ENCODE measurements at places on chromosomes 1 and 21.

GRCh38 chr1:86138746-86139145 is 17.8 kb downstream of the COL24A1 start:
- DNase-seq = no peak

- no peak for DNase-seq
These were observed 103.3 kb upstream of the DEPDC1 start for GRCh38 chr1:68600049-68600661.

GRCh38 chr1:12539705-12540579 is 78.1 kb downstream of the DHRS3 start:
- no peak for DNase-seq

DNA sequence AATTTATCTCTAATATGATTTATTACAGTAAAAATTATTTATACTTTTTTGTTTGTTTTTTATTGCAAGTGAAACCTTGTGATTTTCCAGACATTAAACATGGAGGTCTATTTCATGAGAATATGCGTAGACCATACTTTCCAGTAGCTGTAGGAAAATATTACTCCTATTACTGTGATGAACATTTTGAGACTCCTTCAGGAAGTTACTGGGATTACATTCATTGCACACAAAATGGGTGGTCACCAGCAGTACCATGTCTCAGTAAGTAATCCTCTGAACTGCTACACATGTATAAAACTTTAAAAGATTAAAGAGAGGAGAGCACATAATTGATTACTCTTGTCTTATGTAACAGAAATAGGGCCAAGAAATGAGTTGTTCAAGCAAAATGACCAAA is 4.5 kb downstream of the CFHR3 start:
- no peak for DNase-seq

- DNase-seq = no peak
These were observed 4.0 kb upstream of the TRIM11 start for GRCh38 chr1:228410671-228411070.

DNA sequence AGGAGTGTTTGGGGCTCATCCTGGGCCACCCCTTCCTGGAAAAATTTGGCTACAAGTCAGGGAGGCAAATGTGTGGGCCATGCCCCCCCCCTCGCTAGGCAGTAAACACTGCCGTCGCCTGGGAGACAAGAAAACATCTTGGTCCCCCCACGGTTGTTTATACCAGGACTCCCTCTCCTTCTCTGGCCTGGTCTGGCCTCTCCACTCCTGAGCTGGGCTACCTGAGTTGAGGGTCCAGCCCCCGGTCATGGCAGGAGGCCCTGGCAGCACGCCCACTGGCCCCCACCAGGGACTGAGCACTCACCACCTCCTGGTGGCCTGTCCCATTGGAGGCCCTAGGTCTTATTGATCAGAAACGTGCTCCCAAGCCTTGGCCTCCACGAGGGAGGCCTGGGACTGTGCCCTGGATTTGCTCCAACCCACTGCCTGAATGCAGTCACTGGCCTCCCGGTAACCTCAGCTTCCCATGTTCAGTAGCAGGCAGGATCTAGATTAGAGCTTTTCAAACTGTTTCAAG is 15.8 kb downstream of the KCNQ4 start:
- DNase-seq = no peak

GRCh38 chr1:94998114-94998513 is 71.2 kb upstream of the CNN3 start:
- DNase-seq = no peak

DNA sequence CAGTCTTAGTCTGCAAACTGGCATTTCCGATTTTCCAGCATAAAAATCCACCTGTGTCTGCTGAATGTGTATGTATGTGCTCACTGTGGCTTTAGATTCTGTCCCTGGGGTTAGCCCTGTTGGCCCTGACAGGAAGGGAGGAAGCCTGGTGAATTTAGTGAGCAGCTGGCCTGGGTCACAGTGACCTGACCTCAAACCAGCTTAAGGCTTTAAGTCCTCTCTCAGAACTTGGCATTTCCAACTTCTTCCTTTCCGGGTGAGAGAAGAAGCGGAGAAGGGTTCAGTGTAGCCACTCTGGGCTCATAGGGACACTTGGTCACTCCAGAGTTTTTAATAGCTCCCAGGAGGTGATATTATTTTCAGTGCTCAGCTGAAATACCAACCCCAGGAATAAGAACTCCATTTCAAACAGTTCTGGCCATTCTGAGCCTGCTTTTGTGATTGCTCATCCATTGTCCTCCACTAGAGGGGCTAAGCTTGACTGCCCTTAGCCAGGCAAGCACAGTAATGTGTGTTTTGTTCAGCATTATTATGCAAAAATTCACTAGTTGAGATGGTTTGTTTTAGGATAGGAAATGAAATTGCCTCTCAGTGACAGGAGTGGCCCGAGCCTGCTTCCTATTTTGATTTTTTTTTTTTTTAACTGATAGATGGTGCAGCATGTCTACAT is 2.5 kb upstream of the OLFML3 start:
- DNase-seq = no peak

DNA sequence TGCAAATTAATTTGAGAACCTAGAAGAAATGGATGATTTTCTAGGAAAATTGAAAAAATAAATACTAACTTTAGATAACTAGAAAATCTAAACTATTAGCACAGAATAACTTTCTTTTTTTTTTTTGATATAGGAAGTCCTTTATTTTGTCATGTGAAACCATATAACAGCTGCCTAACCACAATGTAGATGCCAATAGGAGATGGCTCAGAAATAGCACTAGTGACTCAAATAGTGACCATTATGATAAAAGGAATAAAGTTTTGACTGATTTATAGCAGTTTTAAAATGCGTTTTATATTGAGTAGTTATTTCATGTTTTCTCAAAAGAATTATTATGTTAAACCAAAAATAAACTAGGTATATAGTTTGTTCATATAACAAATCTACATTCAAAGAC is 158.0 kb upstream of the CACYBP start:
- DNase-seq = no peak

DNA sequence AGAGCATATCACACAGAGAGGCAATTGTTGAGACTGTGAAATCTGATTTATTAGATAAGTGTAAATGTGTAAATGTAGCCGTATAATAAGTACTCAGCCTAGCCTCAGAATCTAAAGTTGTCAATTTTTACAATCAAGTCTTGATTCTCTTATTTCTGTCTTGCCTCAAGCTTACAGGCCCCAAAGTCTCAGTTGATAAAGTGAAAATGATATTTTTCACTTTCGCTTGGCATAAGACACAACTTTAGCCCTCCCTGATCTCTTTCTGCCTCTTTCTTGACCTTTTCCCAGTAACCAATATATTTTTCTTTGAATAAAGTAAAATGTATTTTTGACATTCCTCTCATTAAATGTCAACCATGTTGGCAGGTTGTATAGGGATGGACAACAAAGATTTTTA is 10.7 kb downstream of the CD5L start:
- DNase-seq = no peak

- DNase-seq = no peak
These were observed 17.4 kb upstream of the SLC6A9 start for GRCh38 chr1:44048532-44049215.

GRCh38 chr1:3630914-3631313 is 6.1 kb downstream of the TPRG1L start:
- DNase-seq = no peak

- no peak for DNase-seq
These were observed 125.5 kb downstream of the CHRM3 start for GRCh38 chr1:239511875-239512274.

GRCh38 chr21:31599563-31599962 is 59.9 kb upstream of the SOD1 start:
- DNase-seq = no peak

GRCh38 chr1:22889213-22889827 is 83.3 kb downstream of the LACTBL1 start:
- DNase-seq = no peak

DNA sequence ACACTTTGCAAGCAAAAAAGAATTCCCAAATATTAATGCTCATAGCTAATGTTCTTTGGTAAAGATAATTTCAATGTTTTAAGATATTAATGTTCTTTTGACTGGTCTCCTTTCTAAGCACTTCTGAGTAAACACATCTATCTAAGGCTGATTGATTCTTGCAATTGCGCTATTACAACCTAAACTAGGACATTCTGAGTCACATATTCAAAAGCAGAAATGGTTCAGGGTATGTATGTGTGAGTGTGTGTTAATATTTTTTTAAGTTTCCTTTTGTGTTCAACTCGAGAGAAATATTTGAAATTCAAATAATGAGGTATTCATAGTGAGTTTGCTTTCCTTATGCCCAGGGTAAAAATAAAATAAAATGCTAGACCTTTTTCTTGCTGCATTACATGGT is 203.6 kb upstream of the GRIK3 start:
- no peak for DNase-seq

GRCh38 chr1:183792300-183792699 is 12.6 kb upstream of the RGL1 start:
- no peak for DNase-seq

DNA sequence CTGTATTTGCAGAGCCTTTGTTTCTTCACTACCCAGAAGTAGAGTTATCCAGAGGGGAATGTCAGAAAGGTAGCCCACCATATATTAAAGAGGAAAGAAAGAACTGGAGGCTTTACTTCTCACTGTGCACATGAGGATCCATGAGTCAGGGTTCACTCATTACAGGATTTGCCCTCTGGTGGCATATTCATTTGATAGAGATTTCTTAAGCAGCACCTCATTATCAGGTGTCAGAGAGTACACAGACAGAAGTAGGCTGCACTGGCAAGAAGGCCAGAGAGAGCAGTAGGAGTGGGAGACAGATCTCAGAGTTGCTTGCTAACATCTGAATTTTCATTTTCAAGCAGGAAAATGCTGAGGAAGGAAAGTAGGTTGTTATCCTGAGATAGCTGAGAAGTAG is 123.8 kb downstream of the PIK3R3 start:
- no peak for DNase-seq

GRCh38 chr1:155910621-155911121 is 478 bp downstream of the RIT1 start:
- DNase-seq = peak; percentile 23

DNA sequence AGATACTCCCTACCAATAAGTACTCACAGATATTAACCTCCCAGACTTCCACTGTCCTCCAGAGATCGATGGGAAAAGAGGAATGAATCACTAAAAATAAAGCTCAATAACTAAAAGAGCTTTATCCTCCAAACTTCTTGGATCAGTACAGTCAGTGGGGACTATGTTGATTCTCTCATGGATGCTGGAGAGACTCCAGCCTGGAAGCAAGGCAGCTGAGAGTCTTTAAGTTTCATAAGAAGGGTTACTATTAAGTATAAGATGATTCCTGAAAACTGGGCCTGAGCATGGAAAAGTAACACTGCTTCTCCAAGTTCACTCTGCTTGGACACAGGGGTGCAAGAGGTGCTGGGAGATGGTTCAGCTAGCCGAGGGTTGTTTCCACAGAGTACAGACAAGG is 6.2 kb upstream of the DDR2 start:
- DNase-seq = no peak

GRCh38 chr1:151326619-151327222 is 495 bp downstream of the PI4KB start:
- DNase-seq = peak; percentile 74

DNA sequence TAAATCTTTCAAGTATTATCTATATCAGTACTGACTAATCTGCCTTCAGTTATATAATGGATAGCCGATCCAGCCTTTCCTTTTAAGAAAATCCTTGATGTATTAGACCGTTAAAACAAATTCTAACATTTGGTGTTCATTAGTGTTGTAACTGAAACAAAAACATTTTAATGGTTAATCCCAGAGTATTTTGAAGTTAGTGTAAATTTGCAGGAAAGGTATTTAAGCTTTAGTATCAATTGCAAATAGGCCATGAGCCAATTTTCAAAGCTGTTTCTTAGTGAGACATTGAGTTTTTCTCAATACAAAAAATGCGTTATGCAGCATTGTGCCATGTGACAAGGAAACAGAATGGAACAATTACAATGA is 29.6 kb downstream of the DISP1 start:
- no peak for DNase-seq

GRCh38 chr1:46556822-46557221 is 5.4 kb upstream of the KNCN start:
- DNase-seq = no peak

- DNase-seq = no peak
These were observed 54.4 kb downstream of the DISC1 start for GRCh38 chr1:231681006-231681405.

DNA sequence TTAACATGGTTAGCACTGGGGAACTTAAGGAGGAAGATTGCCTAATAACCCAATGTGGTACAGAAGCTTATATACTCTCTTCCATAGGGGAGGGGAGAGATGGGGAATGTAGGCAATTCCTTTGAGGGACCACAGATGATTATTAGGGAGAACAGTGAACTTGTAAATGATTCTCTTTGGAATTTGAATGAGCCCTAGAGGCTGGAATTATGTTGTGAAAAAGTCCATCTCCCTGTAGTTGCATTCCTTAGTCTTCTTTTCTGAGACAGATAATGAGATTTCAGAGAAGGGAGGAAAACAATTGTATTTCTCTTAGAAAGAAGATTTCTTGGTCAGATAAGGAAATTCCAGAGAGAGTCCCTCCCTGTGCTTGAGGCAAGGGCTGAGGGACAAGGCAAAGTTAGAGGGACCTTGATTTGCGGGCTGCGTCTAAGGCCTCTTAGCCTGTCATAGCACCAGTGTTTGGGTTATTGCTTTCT is 89.0 kb upstream of the HMCN1 start:
- no peak for DNase-seq

GRCh38 chr1:204751883-204752687 is 66.5 kb upstream of the LRRN2 start:
- no peak for DNase-seq

Data from CD4-positive, alpha-beta T cell treated with Interferon gamma for 1 hour (primary cell).